Central memory CD4-positive, alpha-beta T cell (primary cell): ENCODE measurements at places on chromosomes 2 and 18.
A peak's percentile ranks its signal among the peaks of the same experiment; 100 is the strongest.

- DNase-seq: no peak
Measured at GRCh38 chr2:121075006-121075551, 209.9 kb downstream of the TFCP2L1 start.

DNA sequence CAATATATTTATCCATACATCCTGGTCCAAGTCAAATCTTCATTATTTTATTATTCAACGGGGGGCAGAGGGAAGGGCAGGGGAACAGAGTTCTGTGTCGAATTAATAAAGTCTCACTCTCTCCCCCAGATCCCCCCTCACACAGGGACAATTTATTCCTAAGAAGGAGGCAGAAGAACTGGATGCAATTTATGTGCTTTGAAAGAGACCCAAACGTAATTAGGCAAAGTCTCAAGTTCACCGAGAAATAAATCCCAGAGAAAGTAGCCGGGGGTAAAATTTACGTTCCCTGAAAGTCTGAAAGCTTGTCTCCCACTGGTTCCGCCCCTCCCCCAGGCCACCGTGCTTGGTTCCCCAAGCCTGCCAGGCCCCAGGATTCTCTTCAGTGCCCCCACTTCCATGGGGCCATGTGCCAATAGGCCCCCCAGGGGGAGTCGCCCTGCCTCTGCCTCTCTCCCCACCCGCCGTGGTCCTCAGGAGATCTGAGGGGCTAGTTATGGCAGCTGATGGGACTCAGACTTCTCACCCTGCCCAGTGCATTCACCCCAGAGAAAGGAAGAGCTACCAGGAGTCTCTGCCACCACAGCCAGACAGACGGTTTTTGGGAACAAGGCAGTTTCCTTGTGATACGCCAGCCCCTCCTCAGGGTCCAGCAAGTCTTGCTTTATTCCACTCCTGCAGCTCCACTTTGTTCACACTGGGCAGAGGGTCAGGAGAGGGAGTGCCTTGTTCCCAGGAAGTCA is 215.5 kb downstream of the CYP26B1 start:
- DNase-seq: no peak

- no peak for DNase-seq
Measured at GRCh38 chr18:34128436-34128835, 96.3 kb downstream of the NOL4 start.

DNA sequence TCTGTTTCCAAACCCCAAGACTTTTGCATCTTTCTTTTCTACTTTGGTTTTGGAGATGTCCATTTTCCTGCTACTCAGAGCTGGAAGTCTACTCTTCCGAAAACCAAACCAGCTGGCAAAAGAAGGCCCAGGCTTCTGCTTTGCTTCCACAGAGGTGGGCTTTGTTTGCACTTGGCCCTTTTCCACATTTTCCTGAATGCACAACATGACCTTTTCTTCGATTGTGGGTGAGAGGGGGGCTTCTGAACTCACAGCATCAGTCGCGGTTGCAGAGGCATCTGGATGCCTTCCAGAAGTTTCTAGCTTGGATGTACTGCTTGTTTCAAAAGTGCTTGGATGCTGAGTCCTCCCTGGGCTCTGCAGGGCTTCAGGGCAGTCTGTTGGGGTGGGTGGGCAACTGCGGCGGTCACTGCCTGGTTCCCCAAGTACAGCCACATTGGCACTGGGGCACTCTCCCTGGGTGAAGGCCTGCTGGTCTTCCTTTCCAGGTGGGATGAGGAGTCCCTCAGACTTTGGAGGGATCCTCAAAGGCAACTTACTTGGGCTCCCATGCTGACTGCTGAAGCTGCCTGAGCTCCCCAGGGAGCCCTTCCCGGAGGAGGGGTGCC is 112.3 kb upstream of the LYPD1 start:
- DNase-seq: no peak

DNA sequence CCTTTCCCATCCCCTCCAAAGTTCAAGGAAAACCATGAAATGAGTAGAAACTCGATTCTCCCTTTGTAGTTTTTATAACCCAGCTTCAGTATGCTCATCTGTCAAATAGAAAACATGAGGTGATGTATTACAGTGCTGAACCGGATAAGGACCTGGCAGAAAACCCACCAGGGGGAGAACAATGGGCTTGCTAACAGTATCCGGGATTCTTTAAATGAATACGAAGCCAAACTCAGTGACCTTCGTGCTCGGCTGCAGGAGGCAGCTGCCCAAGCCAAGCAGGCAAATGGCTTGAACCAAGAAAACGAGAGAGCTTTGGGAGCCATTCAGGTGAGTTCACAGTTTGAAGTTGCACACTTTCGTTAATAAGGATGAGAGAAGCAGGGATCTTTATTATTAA is 113.6 kb upstream of the TTC39C start:
- no peak for DNase-seq

- no peak for DNase-seq
Measured at GRCh38 chr2:116467243-116467642, 1347.2 kb upstream of the DDX18 start.

- no peak for DNase-seq
Measured at GRCh38 chr2:119184512-119184911, 26.0 kb upstream of the C1QL2 start.

GRCh38 chr2:119939915-119940314 is 73.0 kb upstream of the EPB41L5 start:
- DNase-seq: no peak

- DNase-seq: no peak
Measured at GRCh38 chr2:191304939-191305875, 60.0 kb downstream of the MYO1B start.

- no peak for DNase-seq
Measured at GRCh38 chr18:50313031-50313607, 25.6 kb upstream of the CXXC1 start.

DNA sequence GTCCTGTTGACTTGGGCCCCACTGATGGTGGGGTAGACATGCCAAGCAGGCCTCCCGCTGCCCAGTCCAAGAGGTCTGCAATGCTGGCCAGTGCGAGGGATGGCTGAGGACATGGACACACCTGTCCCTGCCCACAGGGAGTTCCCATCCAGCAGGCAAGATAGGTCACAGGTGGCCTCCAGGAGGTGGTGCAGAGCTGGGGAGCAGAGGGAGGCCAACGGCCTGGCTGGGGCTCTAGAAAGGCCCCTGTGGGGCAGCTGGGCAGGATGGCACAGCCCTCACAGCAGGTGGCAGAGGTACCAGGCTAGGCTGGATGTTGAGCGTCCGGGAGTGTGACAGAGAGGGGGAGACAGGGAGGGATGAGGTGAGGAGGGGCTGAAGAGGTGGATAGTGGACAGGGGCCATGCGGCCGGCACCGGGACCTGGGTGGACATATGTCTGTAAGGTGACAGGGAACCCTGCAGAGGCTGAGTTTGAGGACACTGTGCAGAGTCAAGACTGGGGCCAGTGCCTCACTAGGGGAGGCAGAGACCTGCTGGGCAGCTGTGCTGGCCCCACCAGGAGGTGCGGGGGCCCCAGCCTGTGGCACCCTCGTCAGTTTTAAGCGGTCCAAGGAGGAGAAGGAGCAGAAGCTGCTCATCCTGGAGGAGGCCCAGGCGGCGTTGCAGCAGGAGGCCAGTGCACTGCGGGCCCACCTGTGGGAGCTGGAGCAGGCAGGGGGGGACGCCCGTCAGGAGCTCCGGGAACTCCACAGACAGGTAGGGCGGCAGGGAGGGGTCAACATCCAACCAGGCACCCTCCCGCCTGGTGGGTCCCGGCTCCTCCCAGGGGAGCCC is 34.3 kb upstream of the SNED1 start:
- DNase-seq: no peak

DNA sequence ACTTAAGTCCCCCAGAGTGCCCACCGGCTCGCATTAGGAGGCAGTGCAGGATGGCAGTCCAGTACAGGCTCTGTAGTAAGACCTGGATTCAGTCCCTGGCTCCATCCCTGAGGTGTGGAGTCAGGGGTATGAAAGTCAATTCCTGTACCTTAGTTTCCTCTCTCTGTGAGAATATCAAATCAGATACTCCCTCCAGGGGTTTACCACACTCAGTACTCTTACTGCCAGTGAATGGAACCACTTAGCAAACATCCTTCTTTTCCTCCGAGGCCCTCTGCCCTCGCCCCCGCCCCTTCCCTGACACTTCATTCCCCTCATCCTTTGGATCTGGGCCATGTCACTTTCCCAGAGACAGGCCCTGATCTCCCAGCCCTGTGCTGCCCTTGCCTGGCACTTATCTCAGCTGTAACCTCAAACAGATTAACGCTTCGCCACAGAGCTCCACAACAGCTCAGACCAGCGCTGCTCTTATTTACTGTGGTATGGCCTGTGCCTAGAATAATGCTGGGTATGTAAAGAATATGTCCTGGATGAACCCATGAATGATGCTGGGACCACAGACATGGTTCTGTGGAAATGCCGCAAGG is 159.0 kb upstream of the TMEM200C start:
- DNase-seq: no peak

DNA sequence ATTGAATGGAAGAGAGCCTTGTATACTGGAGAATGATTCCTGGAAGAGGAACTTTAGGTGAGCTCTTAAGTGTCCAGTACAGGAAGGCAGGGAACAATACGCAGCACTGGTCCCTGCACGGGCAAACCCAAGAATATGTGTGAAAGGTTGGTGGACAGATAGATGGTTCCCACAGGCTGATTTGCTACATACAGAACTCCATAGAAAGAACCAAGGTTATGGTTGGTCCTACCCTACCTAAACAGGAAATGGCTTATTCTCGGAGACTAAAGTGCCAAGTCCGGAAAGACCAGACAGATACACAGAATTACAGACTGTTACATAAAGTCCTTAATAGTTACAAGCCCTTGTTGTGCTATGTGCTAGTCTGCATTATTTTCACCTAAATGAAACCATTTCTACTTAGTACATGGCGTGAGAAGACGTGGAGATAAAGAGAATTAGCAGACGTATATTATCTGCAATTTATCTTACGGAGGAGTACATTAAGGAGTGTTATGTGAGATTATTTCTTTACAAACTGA is 1.2 kb downstream of the REV1 start:
- DNase-seq: peak; percentile 13

DNA sequence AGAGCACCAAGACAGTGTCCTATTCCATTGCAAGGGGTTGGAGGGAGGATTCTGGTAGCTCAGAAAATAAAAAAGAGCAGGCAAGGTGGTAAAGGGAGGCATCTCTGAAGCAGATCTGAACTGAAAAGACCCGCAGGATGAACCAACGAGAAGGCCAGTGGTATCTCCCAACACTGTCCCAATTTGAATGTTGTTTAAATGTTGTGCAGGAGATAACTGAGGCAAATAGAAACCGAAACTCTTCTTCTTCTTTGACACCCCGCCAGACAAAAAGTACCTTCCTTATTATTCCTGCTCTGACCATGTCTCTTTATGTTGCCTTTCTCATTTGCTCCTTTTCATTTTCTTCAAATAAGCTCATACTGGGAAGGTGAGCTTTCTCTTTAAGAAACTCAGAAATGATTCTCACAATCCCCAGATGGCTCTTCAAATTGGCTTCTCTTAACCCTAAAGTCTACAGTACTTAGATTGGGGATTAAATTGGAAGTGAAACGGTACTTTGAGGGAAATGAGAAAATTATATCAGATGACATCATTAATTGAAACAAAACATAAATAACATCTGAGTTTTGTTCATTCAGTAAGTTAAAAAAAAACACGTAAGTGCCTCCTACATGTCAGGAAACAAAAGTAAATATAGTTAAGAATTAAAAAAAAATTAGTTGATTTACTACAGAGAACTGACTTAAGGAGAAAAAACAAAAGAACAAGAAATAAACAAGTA is 143.6 kb downstream of the WDPCP start:
- DNase-seq: no peak

DNA sequence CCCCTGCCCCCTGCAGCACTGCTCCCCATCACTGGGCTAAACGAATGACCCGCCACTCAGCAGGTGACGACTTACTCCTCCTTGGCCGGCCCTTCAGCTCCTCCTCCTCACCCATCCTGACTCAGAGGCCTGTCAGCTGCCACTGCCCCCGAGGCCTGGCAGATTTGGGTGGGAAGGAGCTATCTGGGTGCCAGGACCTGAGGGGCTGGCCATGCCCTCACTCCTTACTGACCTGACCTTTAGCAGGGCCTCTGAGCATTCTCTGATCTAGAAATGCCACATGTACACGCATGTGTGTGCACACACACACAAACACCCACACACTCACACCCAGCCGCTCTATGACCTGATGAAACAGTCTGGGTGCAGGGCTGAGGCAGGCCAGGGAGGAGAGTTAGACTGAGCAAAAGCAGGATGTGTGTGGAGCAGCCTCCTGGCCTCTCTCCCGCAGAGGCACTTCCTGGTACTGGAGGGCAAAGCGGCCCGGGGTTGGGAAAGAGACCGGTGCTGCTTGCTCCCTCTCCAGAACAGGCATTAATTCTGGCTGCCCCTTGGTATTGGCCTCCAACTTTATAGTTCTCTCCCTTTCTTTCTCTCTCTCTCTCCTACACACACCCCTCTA is 68.0 kb downstream of the ZFP36L2 start:
- no peak for DNase-seq

- no peak for DNase-seq
Measured at GRCh38 chr2:32671885-32672533, 44.2 kb downstream of the TTC27 start.

- no peak for DNase-seq
Measured at GRCh38 chr2:200909958-200910357, 20.8 kb downstream of the NIF3L1 start.

DNA sequence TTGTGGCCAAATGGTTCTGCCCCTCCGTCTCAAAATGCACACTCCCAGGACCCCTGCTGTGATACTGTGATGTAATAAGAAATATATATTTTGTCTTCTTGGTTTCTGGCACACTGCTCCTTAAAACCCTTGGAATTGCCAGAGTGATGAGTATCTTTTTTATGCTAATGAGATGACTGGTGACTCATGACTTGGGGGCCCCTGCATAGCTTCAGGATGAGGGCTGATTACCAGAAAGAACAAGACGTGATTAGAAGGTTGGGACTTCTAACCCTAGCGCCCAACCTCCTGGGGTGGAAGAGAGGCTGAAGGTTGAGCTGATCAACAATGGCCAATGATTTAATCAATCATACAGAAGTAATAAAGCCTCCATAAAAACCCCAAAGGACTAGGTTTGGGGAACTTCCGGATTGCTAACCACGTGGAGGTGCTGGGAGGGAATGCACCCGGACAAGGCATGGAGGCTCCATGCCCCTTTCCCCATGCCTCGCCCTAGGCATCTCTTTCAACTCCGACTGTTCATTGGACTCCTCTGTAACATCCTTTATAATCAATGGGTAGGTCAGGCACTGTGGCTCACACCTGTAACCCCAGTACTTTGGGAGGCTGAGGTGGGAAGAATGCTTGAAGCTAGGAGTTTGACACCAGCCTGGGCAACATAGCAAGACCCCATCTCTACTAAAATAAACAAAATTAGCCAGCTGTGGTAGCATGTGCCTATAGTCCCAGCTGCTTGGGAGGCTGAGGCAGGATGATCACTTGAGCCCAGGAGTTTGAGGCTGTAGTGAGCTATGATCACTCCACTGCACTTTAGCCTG is 89.1 kb downstream of the HS1BP3 start:
- DNase-seq: no peak

- no peak for DNase-seq
Measured at GRCh38 chr2:100747551-100747950, 72.4 kb upstream of the NPAS2 start.

GRCh38 chr18:74597034-74597661 is 522 bp upstream of the ZNF407 start:
- DNase-seq: peak; percentile 1

GRCh38 chr2:106105151-106105922 is 88.8 kb downstream of the UXS1 start:
- DNase-seq: no peak
